Cortex of kidney (tissue), 1 donor: ENCODE measurements at places on chromosomes 13 and 19.

- no peak for DNase-seq
Measured at GRCh38 chr19:51473009-51473707, 5.2 kb upstream of the CEACAM18 start.

DNA sequence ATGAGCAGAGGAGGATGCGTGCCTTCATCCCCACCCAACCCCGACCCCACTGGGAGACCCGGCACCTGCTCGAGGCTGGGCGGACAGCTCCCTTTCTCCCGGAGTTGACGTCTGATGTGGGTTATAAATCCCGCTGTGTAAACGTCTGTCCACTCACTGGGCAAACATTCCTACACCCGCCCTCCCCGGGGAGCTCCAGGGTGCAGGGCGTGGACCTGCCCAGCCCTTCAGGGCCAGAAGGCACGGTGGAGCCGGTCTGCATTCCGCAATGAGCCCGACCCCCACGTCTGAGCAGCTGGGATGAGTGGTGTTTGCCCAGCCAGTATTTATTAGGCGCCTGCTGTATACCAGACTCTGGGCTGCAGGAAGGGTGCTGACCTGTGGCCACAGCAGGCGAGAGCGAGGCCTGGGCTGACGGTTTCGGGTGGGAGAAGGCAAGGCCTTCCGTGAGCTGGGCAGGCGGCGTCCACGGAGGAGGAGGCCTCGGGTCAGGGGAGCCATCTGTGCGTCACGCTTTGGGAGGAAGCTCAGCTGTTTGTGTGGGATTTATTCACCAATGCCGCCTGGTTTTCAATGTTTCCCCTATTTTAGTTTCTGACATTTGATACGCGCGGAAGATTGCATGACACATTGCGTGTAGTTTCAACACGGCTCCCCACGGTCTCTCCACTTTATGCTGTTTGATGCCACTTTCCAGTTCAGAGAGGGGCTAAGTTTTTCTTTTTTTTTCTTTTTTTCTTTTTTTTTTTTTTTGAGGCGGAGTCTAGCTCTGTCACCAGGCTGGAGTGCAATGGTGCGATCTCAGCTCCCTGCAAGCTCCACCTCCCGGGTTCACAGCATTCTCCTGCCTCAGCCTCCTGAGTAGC lies 2.0 kb downstream of the MISP start:
- no peak for DNase-seq

GRCh38 chr19:37218592-37218935 lies 550 bp downstream of the ZNF383 start:
- no peak for DNase-seq

DNA sequence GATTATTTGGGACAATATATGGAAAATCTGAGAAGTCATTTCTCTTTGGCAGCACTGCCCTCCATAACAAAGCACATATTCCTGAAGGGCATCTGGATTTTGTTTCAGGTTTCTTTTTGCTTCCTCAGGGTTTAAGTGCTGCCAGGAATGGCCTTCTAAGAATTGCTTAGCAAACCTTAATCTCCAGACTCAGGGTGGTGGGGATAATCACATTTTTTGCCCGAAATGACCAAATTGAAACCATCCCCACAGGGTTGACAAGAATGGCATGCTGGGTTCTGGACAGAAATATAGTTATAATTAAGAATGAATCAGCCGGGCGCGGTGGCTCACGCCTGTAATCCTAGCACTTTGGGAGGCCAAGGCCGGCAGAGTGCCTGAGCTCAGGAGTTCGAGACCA lies 6.4 kb upstream of the CDADC1 start:
- DNase-seq = no peak

- DNase-seq = no peak
Measured at GRCh38 chr19:45247136-45247535, 1.9 kb upstream of the EXOC3L2 start.

DNA sequence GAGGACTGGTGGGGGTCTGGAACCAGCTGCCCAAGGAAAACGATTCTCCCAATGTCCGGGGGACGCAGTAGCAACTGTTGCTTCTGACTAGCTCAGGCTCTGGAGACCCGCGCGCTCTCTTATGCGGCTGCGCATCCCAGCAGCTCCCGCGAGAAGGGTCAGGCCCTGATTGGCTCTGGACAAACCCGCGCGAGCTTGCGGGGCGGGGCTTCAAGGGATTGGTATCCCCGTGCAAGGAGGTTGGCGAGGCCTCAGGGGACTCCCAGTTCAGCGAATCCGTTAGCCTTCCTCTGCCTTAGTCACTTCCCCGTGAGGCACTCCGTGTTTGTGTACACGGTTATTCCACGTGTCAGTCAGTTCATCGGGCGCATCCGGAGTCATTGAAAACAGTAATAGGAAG lies 20.2 kb downstream of the SIGLECL1 start:
- no peak for DNase-seq

DNA sequence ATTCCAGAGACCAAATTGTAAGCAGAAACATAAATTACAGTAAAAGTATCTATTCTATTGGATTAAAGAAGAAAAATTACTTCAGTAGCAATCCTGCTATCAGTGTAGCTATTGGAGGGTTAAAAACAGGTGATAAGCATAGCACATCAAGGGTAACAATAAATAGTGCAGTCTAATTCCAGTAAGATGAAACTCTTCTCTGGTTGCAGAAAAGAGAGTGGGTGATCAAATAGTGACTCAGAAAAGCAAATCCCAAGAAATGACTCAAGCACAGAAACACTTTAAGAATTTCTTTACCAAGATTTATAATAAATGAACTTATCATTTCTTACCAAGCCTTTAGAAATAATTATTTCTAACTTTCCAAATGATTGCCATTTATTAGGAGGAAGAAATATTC lies 135.7 kb downstream of the LMO7 start:
- DNase-seq = no peak

DNA sequence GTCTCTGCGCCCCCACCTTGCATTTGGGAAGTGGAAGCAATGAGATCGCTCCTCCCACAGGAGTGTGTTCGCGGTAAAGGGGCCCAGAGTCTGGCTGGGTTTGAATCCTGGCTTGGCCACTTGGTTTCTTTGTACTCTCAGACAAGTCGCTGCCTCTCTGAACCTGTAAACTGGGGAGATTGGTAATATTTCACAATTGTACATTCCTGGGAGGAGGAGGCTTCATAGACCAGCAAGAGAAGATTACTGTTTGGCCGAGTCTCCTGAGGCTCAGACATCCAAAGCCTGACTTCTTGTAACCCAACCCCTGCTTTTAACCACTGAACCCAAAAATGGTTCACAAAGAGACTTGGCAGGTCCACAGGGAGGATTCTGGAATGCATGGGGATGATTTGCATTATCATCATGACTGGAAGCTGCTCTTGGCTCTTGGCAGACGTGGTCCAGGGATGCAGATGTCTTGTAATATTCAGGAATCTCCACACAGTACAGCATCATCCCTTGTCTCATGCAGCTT lies 13.6 kb upstream of the STRN4 start:
- DNase-seq = no peak

DNA sequence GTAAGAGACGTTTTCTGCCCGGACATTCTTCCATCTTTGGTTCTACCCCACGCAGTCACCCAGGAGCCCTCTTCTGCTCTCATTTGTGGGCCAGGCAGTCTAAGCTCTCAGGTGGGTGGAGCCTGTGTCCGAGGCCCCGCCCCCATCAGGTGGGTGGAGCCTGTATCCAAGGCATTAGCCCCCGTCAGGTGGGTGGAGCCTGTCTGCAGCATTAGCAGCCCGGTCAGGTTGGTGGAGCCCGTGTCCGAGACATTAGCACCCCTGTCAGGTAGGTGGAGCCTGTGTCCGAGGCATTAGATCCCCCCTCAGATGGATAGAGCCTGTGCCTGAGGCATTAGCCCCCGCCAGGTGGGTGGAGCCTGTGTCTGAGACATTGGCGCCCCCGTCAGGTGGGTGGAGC lies 45.5 kb upstream of the C13orf46 start:
- DNase-seq = no peak

DNA sequence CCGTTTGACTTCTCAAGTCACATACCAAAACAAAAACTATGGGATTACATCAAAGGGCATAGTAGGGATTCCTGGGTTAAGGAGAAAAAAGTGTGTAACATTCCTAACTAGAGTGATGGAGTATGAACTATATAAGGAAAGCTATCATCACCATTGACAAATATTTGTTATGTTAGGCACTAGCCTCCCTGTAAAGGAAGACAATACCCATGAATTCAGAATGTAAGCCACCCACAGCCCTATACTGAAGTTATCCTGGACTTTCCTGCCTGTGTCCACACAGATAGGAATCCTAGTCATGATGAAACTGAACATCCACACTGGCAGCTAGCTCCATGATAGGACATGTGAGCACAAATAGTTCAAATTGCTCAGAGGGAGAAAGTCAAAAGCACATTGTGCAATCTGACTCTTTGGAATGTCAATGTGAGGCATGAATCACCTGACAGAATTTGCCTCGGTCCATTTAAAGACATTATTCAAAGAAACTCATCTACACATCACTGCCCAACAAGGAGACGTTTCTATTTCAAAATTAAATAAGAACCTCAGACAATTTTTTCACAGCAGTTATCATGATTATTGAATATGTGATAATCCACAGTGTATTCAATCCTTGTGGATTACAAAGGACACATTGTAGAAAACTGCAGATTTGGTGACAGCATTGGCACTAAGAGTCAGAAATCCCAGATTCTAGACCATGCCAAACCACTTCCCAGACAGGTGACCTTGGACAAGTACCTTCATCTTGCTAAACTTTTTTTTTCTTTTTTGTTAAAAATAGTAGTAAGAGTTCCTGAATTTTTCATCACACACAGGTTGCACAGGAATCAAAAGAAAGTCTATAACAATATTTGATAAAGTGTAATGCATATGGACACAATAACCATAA lies 529.3 kb downstream of the IRS2 start:
- DNase-seq = no peak

DNA sequence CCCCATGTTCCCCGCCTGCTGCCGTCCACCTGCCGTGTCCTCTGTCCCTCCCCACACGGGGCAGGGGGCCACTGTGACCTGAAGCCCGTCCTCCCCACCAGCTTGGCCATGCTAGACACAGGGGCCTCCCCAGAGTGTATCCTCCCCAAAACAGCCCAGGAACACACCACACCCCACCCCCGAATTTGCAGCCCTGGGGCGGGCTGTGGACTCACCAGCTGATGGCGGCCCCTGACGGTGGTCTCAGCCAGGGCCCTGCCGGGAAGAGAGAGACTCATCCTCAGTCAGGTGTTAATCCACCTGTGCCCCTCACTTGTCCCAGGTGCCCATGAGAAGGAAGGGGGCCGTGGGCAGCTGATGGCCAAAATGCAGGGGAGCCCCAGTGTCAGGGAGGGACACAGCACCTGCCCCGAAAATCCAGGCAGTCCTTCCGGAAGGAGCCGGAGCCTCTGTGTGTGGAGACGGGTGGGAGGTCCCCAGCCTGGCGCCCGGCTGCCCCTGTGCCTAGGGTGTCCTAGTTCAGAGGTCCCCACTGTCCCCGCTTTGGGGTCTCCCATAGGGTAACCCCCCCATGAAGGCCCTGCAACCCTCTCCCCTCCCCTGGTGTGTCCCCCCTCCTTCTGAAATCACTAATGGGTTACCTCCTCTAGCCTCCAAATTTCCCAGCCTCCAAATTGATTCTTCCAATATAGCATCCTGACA lies 39.3 kb upstream of the TCF3 start:
- DNase-seq = no peak

- no peak for DNase-seq
Measured at GRCh38 chr13:26019881-26020870, 31.6 kb downstream of the SHISA2 start.

DNA sequence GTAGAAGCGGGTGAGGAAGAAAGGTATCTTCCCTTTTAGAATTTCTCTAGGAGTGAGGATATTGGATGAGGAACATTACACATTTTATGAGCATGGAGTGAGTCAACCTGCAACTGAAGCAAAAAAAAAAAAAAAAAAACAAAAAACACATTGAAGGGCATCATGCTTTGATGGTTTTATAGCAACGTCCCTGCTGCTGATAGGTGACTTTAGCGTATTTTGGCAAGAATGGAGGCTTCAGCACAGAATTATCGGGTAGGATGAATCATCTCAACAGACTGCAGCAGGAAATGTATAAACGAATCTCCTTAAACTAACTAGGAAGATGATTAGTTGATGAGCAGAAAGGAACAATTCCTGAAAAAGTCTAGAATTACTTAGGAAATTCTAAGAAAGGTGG lies 1359.6 kb upstream of the ATXN8OS start:
- DNase-seq = no peak

- no peak for DNase-seq
Measured at GRCh38 chr13:84864341-84864740, 934.9 kb downstream of the SLITRK6 start.

GRCh38 chr13:102195566-102196462 lies 206.0 kb downstream of the FGF14 start:
- no peak for DNase-seq

DNA sequence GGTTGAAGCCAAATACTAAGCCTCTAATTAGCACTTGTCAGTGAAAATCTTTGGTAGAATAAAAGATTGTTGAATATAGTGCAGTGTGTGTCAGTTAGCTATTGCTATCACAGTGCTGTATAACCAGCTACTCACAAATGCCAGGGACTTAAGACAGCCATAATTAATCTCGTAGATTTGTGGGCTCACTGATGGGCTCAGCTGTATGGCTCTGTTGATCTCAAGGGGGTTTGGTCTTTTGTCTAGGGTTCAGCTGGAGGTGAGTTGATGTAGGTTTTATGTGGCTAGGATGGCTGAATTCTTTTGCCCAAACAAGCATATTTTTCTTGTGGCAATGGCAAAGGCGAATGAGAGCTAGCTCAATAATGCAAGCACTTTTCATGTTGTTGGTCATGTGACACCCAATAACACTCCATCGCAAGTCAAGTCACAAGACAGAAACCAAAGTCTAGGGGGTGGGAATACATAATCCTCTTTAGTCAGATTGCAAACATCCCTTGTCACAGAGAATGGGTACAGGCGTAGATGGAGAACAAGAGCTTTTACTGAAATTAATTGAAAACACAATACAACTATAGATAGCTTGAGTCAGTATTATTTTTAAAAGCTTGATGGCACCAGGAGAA lies 121.7 kb upstream of the EDNRB start:
- DNase-seq = no peak

- no peak for DNase-seq
Measured at GRCh38 chr13:99383946-99384345, 76.7 kb upstream of the GPR183 start.

DNA sequence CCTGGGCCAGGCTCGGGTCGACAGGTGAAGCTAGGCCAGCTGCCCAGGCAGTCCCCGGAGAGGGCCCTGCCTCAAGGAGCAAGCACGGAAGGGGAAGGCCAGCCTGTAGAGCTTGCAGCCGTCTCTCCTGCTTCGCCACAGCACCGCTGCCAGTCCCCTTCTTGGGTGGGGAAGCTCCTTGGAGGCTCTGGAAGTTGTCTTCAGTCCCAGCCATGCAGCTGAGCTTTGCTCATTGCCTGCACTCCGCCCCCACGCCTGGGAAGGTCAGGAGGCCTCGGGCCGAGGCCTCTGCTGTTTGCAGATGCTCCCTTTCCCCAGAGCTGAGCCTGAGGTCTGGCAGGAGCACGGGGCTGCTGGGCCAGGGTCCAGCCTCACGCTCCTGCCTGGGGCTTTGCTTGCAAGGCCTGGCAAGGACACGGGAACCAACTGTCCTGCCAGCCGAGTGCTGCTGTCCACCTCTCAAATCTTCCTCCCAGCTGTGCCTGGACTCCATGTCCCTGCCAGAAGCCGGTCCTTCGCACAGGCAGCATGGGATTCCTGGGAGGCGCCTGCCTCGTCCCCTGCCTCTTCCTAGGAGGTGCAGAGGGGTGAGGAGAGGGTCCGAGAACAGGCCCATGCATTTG lies 13.3 kb downstream of the PLEKHF1 start:
- DNase-seq = no peak
